ENCODE measurements at places on chromosomes 13 and 19. TPM values are rescaled to one million over a fixed set of nuclear protein-coding genes. Genes with fewer than 3 reads are reported as not detected.

GRCh38 chr13:112693831-112694497 is 4.1 kb downstream of the ATP11A start:
- no peak for DNase-seq

- DNase-seq = no peak
These were observed 29.9 kb downstream of the TNFRSF19 start for GRCh38 chr13:23600100-23600499.

GRCh38 chr13:70769817-70770216 is 661.6 kb upstream of the KLHL1 start:
- no peak for DNase-seq

DNA sequence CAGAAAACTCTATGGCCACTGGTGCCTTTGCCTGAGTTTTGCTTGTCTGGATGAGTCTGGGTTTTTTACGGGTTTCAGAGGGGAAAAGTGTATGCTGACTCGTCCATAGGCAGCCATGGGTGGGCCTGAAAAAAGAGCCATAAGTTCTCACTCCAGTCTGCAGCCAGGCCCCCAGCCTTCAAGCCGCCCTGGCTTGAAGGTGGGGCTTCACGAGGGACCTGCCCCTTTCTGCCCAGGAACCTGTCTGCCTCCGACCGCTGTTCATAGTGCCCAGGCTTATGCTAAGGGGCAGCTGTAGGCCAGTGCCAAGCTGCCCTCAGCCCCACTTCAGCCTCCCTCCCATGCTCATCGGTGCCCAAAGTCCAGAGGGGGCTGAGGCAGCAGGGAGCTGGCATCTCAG is 385.2 kb downstream of the PCDH9 start:
- DNase-seq = no peak

B3GNT3 gene
- not detected for total RNA-seq
